ENCODE measurements at places on chromosomes 12 and 14. TPM values are rescaled to one million over a fixed set of nuclear protein-coding genes. Genes with fewer than 3 reads are reported as not detected.

GRCh38 chr14:104689109-104689880 is at the start of gene INF2:
Gene INF2 (plus strand): TSS chr14:104689618. CDS start chr14:104701366, 11,748 bp downstream.
- peak; percentile 88 for DNase-seq

DNA sequence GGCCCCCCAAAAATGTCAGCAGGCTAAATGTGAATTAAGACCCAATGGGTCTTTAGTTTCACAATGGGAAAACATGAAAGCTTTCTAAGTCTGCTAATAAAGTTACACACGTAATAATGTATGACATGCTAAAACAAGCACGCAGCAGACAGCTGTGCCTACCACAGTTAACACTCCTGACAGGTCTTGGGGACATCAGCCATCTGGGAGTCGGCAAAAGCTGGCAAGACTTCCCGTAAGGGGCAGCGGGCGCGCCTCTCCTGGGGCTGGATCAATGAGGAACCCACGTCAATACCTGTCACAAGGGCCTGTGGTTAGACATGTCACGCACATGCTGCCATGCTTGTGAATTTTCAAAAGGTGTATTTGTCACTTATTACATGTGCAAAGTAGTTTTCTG is 45.0 kb downstream of the ACTN1 start:
- no peak for DNase-seq

GRCh38 chr12:121239351-121240061 is 29.6 kb downstream of the P2RX4 start:
- DNase-seq, result no peak

DNA sequence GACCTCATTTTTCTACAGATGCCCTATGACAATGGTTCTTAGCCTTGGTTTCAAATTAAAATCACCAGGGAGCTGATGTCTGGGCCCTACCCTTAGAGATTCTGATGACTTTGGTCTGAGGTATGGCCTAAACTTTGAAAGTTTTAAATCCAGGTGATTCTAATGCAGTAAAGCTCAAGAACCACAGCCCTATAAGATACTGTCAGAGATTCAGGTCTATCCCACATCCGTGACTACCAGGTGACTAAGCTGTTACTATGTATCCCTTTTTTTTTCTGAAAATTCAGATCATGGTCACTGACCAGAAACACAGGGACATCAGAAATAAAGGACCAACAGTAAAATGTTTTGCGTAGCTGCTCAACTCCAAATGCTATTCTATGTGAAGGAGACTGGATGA is 148.8 kb upstream of the BMP4 start:
- no peak for DNase-seq

- peak; percentile 86 for DNase-seq
Observed at GRCh38 chr12:122499991-122500684, 594 bp downstream of the ZCCHC8 start.

SLC35E3 gene
- total RNA-seq, result 14.6 TPM

TCL1B gene
- total RNA-seq, result 0.42 TPM

KRT2 gene
- total RNA-seq, result not detected

CAND1 gene
- total RNA-seq, result 278 TPM
